NCI-H1930 (cell line): ENCODE measurements at places on chromosomes 12 and 14.

GRCh38 chr12:54475537-54475936 lies 2.1 kb upstream of the GTSF1 start:
- no peak for DNase-seq

DNA sequence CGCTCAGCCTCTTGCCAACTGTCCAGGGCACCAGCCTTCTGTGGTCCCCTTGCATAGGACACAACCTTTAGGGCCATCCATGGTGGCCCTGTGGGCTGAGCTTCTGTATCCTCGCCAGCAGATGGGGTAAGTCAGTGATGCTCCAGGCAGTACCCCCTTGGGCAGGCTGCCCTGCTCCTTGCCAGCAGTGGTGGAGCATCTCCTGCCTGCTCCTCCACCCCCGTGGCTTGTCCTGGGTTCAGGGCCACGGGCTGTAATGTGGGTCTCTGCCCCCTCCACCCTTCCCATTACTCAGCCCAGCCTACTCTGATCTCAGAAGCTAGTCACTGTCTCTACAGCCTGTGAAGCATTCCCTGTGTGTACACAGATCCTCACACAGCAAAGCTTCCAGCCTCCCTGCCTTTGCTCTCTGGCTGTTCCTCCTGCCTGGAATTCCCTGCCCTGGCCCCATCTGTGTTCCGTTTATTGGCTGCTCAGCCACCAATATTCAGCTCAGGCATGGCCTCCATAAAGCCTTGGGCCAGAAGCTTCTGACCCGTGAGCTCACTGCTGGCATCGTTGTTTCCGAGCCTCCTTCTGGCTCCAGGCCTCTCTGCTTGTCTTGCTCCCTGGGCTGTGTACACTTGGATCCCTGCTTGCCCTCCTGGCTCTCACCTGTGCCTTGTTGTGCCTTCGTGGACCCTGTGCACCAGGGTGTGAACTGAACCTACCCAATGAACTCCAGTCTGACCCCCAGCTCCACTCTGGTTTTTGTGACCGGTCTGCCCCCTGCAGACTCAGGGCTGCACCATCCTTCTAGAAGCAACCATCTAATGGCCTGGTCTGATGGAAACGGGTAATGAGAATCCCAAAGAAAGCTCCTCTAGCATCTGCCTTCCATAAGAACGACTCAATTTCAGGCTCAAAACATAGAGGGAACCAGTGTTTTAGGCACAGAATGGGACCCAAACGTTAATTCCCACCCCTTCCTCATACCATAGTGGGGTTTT lies 177.0 kb upstream of the PRMT8 start:
- DNase-seq = no peak

DNA sequence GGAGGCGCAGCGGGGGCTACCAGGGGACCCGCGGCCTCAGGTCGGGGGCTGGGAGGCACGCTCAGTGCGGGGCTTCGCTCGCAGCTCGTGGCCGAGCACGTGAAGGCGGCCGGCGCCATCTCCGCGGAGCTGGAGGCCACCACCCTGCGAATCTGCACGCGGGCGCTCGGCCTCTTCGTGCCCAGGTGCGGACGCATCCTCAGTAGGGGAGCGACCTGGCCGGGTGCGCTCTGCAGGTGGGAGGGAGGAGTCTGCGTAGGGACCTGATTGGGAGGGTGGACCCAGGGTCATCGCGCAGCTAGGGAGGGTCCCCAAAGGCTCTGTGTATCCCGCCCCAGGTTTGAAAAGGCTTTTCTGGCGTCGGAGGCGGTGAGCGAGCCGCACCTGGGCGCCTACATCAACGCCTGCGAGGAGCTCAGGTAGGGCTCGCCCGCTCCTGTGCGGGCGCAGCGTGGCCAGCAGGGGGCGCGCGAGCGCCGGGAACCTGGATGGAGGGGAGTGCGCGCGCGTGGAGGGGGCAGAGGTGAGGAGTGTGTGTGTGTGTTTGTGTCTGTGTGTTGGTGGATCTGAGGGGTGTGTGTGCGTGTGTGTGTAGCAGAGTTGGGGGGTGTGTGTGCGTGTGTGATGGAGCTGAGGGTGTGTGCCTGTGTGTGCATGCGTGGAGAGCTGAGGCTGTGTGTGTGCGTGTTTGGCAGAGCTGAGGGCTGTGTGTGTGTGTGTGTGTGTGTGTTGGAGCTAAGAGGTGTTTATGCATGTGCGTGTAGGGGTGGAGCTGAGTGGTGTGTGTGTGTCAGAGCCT lies 10.3 kb downstream of the EXOC3L4 start:
- DNase-seq = peak; percentile 56

- DNase-seq = no peak
Observed at GRCh38 chr12:15562263-15562662, 226.9 kb downstream of the EPS8 start.

DNA sequence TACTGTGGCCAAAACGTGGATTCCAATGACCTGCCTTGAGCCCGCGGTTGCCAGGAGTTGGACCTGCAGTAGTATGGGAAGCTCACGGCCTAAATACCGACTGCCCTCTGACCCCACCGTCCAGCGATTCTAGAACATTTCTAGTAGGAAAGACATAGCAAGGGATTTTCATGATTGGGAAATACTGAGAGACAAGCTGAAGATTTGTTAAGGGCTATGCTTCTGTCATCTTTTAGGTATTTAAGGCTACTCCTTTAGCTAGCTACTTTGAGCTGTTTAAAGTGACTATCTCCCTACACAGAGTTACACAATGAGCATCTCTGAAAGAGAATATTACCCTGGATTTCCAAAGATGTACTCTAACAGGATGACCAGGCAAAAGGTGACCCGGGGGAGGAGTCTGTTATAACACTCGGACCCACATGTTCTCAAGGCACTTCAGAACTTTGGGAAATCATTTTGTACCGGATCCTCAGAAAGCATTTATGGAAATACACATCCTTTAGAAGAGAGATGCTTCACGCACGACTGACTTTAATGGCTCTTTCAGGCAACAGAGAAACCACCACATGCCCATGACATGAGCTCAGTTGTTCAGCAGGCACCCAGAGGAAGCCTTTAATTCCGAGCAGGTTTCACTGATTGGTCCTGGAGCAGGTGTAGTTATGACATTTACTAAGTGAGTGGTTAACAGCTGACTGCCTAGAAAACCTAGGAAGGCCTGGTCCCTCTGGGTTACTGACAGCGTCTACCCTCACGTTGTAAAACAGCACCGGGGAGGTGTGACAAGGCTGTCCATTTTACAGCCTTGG lies 4.2 kb downstream of the BAG5 start:
- DNase-seq = no peak

DNA sequence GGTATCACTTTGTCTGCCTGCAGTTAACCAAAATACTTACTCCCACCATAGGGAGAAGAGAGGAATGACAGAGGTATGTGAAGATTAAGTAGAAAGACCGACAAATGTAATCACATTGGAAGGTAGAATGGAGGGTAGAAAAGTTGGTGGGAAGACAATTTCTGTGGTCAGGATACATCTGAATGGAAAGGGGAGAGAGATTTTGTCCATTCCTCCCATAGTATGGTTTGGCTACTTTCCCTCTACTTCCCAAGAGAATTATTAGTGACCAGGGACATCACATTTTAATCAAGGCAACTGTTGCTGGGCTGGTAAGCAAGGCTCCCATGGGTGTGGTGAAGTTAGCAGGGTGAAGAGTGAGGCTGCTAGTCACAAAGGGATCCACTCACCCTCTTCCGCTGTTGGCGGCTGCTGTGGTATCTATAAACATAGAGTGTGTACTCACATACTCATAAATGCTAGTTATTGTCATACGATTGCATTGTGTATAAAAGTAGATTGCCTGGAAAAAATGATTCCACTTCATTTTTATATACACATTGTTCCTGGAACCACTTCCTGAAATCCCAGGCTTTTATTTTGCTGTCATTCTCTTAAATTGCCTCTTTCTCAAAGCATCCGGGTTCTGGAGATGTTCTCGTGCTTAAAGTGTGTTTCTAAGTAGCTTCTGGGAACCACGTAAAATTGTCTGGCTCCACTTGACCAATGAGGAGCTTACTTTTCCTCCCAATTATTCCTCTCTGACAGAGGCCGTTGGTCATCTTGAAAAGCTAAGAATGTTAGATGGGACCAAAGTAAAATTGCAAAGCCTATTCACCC lies 413.1 kb downstream of the ZFP36L1 start:
- DNase-seq = no peak

- DNase-seq = no peak
Observed at GRCh38 chr12:19749906-19750574, 310.7 kb downstream of the AEBP2 start.
